ENCODE measurements at places on chromosomes 5 and 9. TPM values are rescaled to one million over a fixed set of nuclear protein-coding genes. Genes with fewer than 3 reads are reported as not detected.

Gene PITX1
- 0.42 TPM for total RNA-seq

Gene AQP7
- total RNA-seq: 3.7 TPM

Gene NR2F1
- 23.9 TPM for total RNA-seq

Gene CA9
- total RNA-seq: not detected

Gene KLF9
- 17.2 TPM for total RNA-seq

Gene C9
- total RNA-seq: 0.44 TPM

Gene PCDHA1
- total RNA-seq: not detected

Gene SH2D3C
- total RNA-seq: 95.0 TPM

All from endothelial cell of umbilical vein (primary cell).